ENCODE measurements at places on chromosomes 11 and 22.

DNA sequence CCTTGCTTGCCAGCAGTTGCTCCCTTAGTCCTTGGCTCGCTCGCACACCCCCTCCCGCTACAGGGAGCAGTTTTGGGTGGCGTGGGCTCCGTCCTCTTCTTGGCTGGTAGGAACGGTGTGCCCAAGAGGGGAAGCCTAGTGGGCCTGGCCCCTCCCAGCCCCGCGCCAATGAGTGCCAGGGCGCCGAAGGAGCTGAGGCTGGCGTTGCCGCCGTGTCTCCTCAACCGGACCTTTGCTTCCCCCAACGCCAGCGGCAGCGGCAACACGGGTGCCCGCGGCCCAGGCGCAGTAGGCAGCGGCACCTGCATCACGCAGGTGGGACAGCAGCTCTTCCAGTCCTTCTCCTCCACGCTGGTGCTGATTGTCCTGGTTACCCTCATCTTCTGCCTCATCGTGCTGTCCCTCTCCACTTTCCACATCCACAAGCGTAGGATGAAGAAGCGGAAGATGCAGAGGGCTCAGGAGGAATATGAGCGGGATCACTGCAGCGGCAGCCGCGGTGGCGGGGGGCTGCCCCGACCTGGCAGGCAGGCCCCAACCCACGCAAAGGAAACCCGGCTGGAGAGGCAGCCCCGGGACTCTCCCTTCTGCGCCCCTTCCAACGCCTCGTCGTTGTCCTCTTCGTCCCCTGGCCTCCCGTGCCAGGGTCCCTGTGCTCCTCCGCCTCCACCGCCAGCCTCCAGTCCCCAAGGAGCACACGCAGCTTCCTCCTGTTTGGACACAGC is 1.6 kb downstream of the C11orf87 start:
- peaks cover 10% of the 10 kb centered on the region for H3K4me1 ChIP-seq
- no peak overlapping the region for H3K27ac ChIP-seq
- H3K4me3 ChIP-seq, result no peak overlapping the region
- H3K27me3 ChIP-seq, result peaks cover 42% of the 10 kb centered on the region

GRCh38 chr11:125494974-125495725 is 915 bp downstream of the FEZ1 start:
- peak overlapping the region; percentile 54 for H3K4me3 ChIP-seq
- H3K4me1 ChIP-seq, result peaks cover 18% of the 10 kb centered on the region
- peak; percentile 77 for DNase-seq
- no peaks in the 10 kb centered on the region for H3K36me3 ChIP-seq

- H3K4me1 ChIP-seq, result no peaks in the 10 kb centered on the region
- no peaks in the 10 kb centered on the region for H3K27me3 ChIP-seq
- DNase-seq, result no peak
- H3K36me3 ChIP-seq, result no peaks in the 10 kb centered on the region
Measured at GRCh38 chr11:15223318-15223717, 108.6 kb downstream of the INSC start.

DNA sequence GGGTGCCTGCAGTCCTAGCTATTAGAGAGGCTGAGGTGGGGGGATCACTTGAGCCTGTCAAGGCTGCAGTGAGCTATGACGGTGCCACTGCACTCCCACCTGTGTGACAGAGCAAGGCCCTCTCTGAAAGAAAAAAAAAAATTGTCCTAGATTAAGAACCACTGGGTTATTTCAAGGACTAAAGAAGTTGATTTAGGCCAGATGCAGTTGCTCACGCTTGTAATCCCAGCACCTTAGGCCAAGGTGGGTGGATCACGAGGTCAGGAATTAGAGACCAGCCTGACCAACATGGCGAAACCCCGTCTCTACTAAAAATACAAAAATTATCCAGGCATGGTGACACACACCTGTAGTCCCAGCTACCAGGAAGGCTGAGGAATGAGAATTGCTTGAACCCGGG is 129.0 kb downstream of the MRTFA start:
- no peak overlapping the region for H3K4me3 ChIP-seq
- H3K27ac ChIP-seq, result peak overlapping the region; percentile 44
- no peak for DNase-seq
- H3K4me1 ChIP-seq, result peaks cover 67% of the 10 kb centered on the region
- no peaks in the 10 kb centered on the region for H3K36me3 ChIP-seq

- DNase-seq, result no peak
- no peaks in the 10 kb centered on the region for H3K36me3 ChIP-seq
- H3K4me1 ChIP-seq, result no peaks in the 10 kb centered on the region
- H3K27me3 ChIP-seq, result no peaks in the 10 kb centered on the region
Measured at GRCh38 chr11:86681483-86681756, 9.0 kb upstream of the ME3 start.

DNA sequence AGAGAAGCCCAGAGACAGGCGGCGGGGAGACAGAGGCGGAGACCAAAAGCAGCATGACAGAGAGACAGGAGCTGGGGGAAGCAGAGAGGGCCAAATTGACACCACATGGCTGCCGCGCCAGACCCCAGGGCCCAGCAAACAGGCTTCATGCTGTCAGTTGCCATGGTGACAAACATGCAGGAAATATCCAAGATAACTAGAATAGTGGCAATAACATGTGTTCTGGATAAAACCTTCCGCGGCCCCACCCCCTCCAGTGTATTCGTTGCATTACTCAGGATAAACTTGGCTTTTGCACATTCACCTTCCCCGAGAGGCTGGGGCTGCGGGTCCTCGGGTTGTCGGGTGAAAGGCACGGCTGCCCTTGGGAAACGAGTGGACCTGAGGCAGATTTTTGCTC is 49.9 kb upstream of the CDON start:
- no peaks in the 10 kb centered on the region for H3K36me3 ChIP-seq
- DNase-seq, result no peak
- peaks cover 30% of the 10 kb centered on the region for H3K4me1 ChIP-seq
- no peak overlapping the region for H3K4me3 ChIP-seq
- H3K27ac ChIP-seq, result no peak overlapping the region

GRCh38 chr11:35800970-35801953 is 138.7 kb downstream of the TRIM44 start:
- H3K4me3 ChIP-seq, result no peak overlapping the region
- no peak for DNase-seq
- peaks cover 2% of the 10 kb centered on the region for H3K36me3 ChIP-seq
- no peaks in the 10 kb centered on the region for H3K4me1 ChIP-seq
- H3K27me3 ChIP-seq, result no peaks in the 10 kb centered on the region
- H3K27ac ChIP-seq, result no peak overlapping the region

DNA sequence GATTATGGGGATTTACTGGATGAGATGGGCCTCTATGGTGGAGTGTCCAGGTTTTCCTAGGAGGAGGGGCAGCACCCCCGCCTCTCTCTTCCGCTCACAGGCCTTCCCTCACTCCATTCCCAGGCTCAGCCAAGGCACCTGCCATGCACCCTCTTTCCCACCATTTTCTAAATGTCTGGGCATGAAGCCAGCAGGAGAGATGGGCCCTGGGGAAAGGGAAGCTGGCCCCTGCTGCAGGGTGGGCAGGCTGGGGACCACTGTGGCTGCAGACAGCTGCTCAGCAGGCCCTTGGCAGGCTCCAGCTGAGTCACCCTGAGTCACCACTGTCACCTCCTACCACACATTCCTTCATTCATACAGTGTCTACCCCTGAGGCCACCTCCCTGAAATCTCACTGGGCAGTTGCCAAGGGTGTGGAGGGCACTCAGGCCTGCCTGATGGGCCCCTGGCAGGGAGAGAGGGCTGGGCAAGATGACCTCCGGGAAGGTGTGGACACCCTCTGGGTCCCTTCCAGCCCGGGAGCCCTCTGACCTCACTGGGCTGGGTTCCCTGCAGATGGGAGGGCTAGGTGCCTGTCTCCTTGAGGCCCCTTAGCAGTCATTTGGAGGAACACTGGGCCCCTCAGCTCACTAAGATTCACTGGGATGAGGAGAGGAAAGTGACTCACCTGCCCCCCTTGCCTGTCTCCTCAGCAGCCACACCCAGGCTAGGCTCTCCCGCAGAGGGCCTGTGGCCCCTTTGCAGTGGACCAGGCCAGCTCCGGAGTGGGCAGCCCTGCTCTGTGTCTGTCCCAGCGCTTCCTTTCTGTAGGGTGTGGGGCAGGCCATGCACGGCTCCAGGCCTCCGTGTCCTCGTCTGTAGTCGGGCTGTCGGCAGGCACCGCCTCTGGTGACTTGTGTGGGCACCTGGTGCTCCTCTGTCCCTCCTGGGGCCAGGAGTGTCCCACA is 7.8 kb downstream of the MYEOV start:
- H3K4me1 ChIP-seq, result peaks cover 31% of the 10 kb centered on the region
- DNase-seq, result peak; percentile 81
- H3K27ac ChIP-seq, result peak overlapping the region; percentile 60
- no peak overlapping the region for H3K4me3 ChIP-seq

GRCh38 chr11:87966694-87967093 is 208.5 kb downstream of the RAB38 start:
- DNase-seq, result no peak
- no peak overlapping the region for H3K27ac ChIP-seq
- H3K4me1 ChIP-seq, result no peaks in the 10 kb centered on the region
- H3K36me3 ChIP-seq, result no peaks in the 10 kb centered on the region

GRCh38 chr11:128315933-128316332 is 271.4 kb downstream of the ETS1 start:
- no peak overlapping the region for H3K4me3 ChIP-seq
- H3K36me3 ChIP-seq, result no peaks in the 10 kb centered on the region
- H3K27ac ChIP-seq, result no peak overlapping the region

DNA sequence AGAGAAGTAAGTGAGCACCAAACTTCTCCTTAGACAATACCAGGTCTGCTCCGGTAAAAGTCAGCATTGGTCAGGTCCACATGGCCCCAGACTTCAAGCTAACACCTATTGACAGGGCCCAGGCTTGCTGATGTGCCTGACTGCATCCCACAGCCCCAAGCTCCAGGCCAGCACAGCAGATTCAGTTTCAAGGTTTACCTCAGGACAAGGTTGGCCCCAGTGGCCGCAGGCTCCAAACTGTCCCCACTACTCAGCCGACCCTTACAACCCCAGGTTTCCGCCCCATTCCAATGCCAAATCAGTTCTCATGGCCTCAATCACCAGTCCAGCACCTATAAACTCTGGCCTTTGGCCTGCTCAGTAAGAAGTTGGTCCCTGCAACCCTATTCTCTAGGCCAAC is 39.4 kb downstream of the OR4C6 start:
- no peak overlapping the region for H3K4me3 ChIP-seq
- H3K27ac ChIP-seq, result no peak overlapping the region
- H3K4me1 ChIP-seq, result no peaks in the 10 kb centered on the region
- no peak for DNase-seq
- no peaks in the 10 kb centered on the region for H3K36me3 ChIP-seq
- H3K27me3 ChIP-seq, result no peaks in the 10 kb centered on the region

DNA sequence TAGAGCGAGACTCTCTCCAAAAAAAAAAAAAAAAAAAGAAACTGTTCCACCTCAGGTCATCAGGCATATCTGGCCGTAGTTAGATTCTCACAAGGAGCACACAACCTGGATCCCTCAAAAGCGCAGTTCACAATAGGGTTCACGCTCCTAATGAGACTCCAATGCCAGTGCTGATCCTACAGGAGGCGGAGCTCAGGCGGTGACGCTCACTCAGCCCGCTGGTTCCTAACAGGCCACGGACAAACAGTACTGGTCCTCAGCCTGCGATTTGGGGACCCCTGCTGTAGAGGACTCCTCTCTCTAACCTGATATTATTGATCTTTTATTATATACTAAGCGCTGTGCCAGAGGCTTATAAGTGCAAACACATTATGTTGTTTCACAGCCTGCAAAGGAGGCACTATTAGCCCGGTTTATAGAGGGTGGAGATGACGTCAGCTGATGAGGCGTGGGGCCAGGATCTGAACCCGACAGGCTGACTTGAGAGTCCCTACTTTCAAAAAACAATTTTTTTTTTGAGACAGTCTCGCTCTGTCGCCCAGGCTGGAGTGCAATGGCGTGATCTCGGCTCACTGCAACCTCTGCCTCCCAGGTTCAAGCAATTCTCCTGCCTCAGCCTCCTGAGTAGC is 4.9 kb upstream of the MAFF start:
- no peak overlapping the region for H3K27ac ChIP-seq
- no peaks in the 10 kb centered on the region for H3K36me3 ChIP-seq
- no peak overlapping the region for H3K4me3 ChIP-seq
- no peak for DNase-seq
- peaks cover 28% of the 10 kb centered on the region for H3K4me1 ChIP-seq

DNA sequence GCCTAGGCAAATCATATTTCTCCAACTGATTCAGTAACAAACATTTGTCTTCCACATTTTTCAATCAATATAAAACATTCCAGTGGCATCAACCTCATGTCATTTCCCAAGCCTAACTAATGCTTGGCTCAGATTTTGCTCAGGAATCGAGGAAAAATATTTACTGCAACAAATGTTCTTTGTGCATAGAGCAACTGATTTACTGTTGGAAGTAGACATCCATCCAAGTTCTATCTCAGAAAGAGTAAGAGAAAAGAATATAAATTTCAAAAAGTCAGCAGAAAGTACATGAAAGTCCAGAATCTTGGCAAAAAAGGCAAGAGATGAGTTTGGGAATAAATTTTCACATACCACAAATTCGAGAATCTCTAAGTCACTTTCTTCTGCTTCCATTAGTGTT is 2245.0 kb upstream of the RAG2 start:
- H3K36me3 ChIP-seq, result no peaks in the 10 kb centered on the region
- no peak for DNase-seq
- H3K27me3 ChIP-seq, result no peaks in the 10 kb centered on the region
- no peaks in the 10 kb centered on the region for H3K4me1 ChIP-seq

- H3K27me3 ChIP-seq, result peaks cover 34% of the 10 kb centered on the region
- no peak overlapping the region for H3K4me3 ChIP-seq
- DNase-seq, result no peak
- no peak overlapping the region for H3K27ac ChIP-seq
- H3K36me3 ChIP-seq, result no peaks in the 10 kb centered on the region
Measured at GRCh38 chr11:71399341-71399740, 48.9 kb downstream of the DHCR7 start.

DNA sequence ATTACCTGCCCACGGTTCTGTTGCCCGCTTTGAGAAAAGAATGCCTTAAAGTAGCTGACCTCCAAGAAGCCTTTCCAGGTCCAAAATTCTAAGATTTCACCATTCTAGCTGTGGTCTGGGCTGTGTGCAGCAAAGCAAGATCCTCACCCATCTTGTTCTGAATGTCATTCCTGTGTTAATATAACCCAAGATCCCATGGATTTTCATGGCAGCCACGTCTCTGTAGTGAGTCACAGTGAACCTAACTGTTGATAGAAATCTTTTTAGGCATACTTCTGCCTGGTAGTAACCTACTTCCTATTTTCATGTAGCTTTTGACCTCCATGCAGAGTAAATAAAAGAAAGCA is 210.0 kb downstream of the NAV2 start:
- no peak overlapping the region for H3K4me3 ChIP-seq
- no peaks in the 10 kb centered on the region for H3K4me1 ChIP-seq
- no peak for DNase-seq
- no peaks in the 10 kb centered on the region for H3K27me3 ChIP-seq

DNA sequence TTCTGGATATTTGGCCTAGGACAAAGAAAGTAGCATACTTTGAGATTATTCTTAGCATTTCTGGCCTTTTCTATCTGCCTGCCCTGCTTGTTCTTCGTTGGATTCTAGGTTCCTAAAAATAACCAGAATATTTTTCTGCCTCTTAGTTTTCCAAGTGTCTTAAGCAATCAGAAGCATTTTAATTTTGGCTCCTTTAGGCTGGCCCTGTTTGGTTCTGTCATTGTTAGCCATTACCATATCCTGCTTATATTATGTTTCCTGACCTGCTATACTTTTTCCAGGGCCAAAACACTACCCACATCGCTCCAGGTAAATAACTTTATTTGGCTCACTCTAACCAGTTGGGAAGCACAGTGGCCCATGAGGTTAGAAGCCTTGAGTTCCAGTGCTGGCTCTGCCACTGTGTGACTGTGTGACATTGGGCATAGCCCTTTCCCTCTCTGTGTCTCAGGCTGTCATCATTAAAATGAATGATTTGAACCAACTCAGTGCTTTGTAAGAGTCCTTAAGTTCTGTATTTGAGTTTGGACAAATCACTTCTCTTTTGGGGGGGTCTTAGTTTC is 91.1 kb downstream of the STIM1 start:
- no peak for DNase-seq
- H3K27me3 ChIP-seq, result no peaks in the 10 kb centered on the region
- peaks cover 21% of the 10 kb centered on the region for H3K4me1 ChIP-seq
- no peak overlapping the region for H3K4me3 ChIP-seq
- no peaks in the 10 kb centered on the region for H3K36me3 ChIP-seq

Measured in left lung (tissue), 14 donors.